ENCODE measurements at places on chromosomes 12 and 14.
A peak's percentile ranks its signal among the peaks of the same experiment; 100 is the strongest.

- peak; percentile 62 for DNase-seq
Measured at GRCh38 chr14:21382886-21383847, 652 bp downstream of the SUPT16H start.

GRCh38 chr12:8475508-8476203 lies 19.9 kb downstream of the CLEC6A start:
- DNase-seq, result no peak

- peak; percentile 36 for DNase-seq
Measured at GRCh38 chr12:52119398-52120254, 40.1 kb downstream of the SMIM41 start.

DNA sequence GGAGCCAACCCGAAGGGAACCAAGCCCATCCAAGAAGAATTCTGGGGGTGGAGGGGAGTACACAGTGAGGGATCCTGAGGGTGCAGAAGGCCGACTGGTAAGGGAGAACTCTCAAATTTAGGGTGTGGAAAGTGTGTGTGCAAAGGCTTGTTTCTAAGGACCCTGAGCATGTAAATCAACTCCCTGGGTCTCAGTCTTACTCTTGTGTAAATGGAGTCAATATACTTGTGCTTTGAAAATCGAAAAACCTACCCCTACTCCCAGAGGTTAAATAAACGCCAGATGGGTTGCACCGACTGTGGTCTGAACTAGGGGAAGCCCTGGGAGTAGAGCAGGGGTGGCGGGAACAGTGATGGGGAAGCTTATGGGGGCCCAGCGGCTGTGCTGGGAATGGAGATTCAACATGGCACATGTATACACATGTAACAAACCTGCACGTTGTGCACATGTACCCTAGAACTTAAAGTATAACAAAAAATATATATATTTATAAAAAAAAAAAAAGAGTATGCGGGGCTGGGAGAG lies 6.0 kb downstream of the B4GALNT1 start:
- no peak for DNase-seq

DNA sequence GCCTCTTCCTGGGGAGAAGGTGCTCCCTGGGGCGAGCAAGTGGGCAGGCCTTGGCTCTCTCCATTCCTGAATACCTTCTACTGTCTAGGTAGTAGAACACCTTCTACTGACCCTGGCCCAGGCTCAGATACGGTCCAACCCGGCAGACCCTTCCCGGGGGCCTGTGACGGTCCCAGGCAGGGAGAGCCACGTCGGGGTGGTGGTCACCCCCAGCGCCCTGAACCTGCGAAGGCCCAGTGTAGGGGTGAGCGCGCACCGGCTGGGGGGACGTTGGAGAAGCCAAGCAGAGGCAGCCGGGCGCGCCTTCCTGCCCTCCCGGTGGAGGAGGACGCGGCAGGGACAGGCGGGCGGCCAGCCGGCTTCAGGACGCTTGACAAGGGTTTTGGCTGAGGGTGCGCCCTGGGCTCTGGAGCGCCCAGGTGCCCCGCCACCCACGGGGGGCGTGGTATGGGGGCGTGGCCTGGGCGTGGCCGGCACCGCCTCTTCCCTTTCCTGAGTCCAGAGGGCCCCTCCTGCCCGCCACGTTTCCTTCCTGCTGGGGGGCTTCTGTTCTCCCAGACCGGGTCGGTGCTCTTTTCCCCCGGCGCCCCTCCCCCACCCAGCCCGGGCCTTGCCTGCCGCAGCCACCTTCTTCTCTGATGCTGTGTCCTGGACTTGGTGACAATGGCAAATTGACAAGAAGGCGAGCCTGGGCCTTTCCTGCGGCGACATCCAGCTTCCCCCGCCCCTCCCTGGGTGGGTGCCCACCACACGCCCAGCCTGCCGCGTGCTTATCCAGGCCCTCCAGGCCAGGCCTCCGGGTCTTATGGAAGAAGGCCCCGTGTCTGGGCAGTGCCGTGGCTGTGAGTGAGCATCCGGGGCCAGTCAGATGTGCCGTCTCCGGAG lies 24.5 kb upstream of the PPP1R13B start:
- DNase-seq, result no peak

DNA sequence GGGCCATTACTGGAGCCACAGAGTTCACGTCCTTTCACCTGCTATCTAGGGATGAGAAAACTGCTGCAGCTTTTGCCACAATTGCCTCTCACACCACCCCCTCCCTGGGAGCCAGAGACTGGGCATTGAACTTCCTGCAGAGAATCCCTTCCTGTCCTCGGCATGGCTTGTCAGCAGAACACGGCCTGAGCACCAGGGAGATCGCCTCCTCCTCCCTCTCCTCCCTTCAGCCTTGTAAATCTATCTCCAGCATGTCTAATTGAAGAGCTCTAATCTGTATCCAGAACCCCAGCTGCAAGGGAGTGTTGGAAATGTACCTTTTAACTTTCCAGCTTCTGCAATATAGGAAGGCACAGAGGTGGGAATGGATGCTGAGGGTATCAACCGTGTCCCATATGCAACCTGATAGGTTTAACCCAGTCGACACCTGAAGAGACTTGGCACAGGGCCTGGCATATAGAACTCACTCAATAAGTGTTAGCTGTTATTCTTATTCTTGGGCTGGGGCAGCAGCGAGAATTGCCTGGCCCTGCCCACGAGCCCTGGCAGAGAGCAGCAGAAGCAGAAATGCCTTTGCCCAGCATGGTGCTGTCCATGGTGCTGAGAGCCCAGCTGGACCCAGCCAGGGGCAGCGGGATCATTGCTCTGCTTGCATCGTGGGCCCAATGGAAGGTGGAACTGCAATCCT lies 26.8 kb downstream of the TMEM63C start:
- DNase-seq, result peak; percentile 32

- no peak for DNase-seq
Measured at GRCh38 chr12:114704096-114704495, 20.1 kb upstream of the TBX3 start.

GRCh38 chr12:104526320-104526719 lies 69.6 kb downstream of the CHST11 start:
- DNase-seq, result no peak

DNA sequence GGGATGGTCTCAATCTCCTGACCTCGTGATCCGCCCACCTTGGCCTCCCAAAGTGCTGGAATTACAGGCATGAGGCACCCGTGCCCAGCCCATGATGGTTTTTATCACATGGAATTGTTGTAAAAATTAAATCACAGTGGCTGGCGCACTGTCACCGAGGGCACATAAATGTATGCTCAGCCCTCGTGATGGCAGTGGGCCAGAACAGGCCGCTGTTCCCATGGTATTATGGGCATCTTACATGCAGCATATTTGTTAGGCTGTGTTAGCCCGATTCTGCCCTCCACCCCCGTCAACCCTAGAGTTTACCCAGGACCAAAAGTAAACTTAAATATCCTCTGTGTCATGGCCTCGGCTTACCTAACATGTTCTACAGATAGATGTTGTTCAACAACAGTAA lies 48.6 kb downstream of the GPR68 start:
- DNase-seq, result no peak

DNA sequence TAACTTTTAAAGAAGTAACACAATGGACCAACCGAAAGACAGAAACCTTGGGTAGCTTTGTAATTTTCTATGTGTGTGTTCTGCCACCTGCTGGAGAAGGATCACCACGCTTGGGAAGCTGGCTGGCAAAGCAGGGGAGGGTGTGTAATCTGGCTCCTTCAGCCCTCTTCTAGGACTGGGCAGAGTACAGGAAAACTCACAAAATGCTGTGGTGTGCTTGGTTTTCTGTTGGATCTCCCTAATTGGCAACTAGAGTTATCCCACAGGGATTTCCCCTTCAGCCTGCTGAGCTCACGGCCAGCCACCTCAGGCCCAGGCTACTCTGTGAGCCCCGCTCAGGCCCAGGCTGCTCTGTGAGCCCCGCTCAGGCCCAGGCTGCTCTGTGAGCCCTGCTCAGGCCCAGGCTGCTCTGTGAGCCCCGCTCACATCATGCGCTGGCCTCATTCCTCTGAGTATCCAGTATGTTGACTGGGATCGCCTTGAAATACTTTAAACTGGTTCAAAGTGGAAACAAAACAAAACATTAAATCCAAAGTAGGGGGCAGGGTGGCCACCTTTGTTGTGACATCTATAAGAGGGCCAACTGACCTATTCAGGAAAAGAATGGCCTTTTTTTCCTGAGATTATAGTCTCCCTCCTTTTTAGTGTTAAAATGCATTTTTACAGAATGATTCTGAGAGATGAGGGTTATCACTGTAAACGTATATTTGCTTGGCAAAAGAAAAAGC lies 52.0 kb upstream of the RNU6-8 start:
- DNase-seq, result peak; percentile 24

DNA sequence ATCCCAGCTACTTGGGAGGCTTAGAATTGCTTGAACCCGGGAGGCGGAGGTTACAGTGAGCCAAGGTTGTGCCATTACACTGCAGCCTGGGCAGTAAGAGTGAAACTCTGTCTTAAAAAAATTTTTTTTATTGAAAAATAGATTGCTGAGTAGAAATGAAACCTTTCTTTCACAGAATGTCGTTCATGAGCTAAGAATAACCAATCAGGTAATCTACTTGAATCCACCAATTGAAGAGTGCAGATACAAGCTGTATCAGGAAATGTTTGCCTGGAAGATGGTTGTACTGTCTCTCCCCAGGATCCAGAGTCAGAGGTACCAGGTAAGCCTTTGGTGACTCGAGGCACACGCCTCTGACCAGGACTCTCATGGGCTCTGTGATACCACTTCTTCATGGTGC lies 27.0 kb downstream of the DYNC1H1 start:
- no peak for DNase-seq

DNA sequence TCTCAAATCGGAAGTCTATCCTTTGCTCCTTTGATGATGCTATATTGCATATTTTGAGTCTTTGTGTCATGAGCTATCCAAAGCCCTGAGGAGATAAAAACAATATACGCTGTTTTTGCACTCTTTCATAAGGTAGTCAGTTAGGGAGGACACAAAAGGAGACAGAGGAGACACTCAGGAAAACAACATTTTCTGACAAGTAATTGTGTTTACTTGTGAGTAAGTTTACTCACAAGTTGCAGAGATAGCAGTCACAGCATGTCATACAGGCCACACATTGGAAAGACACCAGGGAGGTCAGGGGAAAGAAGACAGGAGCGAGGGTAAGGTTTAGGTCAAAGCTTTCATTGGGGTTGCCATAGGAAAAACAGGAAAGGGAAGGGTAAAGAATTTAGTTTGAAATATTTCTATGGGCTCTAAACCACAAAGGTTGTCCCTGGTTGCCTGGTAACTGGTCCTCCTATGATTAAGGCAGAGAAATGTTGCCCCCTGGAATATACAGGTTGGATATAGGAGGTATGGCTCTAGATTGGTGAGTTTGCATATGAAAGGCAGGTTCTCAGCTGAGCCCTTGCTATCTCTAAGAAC lies 7.4 kb upstream of the GABARAPL1 start:
- no peak for DNase-seq

- DNase-seq, result no peak
Measured at GRCh38 chr14:70827752-70828151, 18.4 kb upstream of the MAP3K9 start.

- DNase-seq, result peak; percentile 57
Measured at GRCh38 chr14:99605299-99605961, 1.4 kb upstream of the CCDC85C start.

DNA sequence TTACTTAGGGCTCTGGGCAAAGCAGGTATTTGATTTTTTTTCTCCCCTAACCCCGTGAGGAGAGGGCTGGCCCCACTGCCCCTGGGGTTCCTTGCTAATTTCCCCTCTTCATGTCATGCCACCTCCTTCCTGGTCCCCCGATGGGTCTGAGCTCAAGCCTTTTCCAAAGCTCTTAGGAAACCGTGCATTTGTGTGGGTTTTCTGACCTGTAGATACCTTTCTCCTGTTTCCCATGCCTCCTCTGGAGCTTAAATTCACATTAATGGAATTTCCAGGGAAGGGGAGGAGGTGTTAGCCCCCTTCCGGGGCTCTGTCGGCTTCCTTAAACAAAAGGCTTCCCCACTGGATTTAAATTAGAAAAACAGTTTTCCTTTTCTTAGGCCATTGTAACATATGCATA lies 12.6 kb downstream of the SFSWAP start:
- DNase-seq, result no peak

Measured in NCI-H1092 (cell line).